ENCODE measurements at places on chromosomes 16 and 17.

GRCh38 chr17:15453782-15454181 lies 13.6 kb downstream of the CDRT4 start:
- no peak for DNase-seq

GRCh38 chr17:12911239-12911638 lies 106.6 kb downstream of the ELAC2 start:
- DNase-seq, result no peak

DNA sequence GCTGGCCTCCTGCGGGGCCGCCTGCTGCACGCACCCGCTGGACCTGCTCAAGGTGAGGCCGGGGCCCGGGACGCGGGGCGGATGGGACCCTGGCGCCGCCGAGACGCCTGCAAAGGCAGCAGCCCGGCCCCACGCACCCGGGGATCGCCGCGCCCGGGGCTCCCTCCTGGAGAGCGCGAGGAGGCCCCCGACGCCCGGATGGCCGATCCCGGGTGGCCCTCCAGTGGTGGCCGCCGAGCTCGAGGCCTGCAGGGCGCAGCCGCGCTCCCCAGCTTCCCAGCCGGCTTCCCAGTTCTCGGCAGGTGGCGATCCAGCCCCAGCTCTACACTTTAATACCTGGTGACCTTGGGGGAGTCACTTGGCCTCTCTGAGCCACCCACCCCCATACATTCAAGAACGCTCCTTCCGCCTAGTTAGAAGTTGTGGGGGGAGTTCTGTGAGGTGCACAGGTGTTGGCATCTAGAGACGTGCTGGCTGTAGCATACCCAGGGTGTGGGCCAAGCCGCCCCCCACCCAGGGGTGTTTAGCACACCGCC lies 452 bp downstream of the SLC25A10 start:
- no peak for DNase-seq

DNA sequence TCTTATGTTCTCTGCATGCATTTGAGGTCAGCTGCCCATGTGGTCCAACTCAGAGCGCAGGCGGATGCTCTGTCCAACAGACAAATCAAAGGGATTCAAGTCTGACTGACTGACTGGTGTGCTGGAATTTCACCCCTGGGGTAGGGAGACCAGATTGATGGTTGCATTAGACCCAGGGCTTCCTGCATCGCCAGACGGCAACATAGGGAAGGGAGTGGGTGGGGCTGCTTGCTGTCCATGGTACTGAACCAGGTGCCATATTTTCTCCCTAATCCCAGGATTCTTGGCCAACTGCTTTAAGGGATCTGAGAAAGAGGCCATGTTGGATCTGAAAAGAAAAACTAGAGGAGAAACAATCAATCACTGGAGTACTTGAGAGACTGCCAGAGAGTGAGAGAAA lies 332.0 kb downstream of the XYLT1 start:
- DNase-seq, result no peak

DNA sequence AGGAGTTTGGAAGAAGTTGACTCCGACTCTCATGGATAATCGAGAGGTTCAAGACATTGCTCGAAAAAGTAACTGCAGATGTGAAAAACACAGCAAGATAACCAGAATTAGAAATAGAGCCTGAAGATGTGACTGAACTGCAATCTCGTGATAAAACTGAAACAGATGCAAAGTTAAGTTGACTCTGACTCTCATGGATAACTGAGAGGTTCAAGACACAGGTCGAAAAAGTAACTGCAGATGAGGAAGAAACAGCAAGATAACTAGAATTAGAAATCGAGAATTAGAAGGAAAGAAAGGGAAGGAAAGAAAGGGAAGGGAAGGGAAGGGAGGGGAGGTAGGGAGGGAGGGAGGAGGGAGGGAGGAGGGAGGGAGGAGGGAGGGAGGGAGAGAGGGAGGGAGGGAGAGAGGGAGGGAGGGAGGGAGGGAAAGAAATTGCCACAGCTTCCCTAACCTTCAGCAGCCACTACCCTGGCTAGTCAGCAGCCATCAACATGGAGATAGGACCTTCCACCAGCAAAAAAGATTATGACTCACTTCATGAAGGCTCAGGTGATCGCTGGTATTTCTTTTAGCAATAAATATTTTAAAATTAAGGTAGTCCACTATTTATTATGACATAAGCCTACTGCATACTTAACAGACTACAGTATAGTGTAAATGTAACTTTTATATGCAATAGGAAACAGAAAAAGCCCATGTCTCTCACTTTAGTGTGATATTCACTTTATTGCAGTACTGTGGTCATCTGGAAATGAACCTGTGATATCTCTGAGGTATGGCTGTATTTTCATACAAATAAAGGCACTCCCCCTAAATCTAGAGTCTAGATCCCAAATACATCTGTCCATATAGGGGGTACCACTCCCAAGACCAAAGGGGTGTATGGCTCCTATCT lies 68.3 kb downstream of the KANSL1 start:
- no peak for DNase-seq

DNA sequence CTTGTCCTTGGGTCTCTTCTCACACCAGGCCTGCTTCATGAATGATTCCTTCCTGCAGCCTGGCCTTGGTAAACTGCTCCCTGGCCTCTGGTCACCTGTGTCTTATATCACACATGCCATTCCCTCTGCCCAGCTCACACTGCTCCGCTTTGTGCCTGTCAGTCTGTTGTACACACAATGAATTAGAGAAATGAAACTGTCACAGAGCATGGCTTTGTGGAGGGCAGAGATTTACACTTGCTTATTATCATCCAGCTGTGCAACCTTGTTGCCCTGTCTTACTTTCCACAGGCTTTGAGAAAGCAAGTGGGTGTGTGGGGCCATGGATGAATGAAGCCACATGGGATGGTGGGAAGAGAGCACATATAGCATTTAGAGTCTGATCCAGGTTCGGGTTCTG lies 22.4 kb downstream of the ALDH3A2 start:
- DNase-seq, result no peak

DNA sequence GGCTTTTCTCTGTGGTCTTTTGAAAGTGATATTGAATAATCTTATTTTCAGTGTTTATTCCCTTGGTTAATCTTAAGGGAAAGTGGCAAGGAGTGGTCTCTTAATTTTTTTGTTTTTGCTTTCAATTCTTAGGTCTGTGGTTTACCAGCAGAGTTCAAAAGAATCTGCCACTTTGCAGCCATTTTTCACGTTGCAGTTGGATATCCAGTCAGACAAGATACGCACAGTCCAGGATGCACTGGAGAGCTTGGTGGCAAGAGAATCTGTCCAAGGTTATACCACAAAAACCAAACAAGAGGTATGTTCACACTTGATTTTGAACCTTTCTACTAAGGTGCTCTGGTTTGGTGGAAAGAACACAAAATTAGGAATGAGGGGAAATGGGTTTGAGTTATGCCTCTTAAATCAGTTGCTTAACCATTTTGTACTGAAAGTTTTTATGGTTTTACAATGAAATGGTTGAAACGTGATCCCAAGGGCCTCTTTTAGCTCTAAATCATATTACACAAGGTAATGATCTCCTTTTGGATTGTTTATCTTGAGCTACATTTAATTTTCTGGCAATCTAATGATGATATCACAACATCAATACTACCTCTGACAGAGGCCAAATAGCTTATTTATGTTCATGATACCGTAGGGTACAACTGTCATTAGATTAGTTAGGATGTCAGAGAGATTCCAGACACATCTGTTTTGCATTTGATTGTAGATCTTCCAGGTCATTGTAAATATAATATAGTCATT lies 51.6 kb upstream of the CRISPLD2 start:
- DNase-seq, result no peak

GRCh38 chr17:2974347-2974746 lies 89.1 kb downstream of the OR1D5 start:
- DNase-seq, result no peak

DNA sequence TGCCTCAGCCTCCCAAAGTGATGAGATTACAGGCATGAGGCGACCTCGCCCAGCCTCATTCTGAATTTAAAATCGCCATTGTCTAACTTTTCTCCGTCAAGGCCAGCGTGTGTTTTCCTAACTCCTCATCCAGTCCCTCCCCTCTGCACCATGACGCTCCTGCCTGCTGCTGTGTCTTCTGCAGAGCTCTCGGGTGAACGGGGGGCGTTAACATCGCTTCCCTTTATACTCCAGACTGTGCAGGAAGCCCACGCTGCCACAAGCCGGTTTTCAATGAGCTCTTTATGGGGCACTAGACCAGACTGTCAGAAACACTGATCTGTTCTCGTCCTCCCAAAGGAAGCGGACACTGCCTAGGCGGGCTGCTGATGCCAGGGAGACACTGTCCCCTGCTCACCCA lies 13.2 kb downstream of the AANAT start:
- no peak for DNase-seq

- DNase-seq, result no peak
Measured at GRCh38 chr17:3740611-3741073, 16.9 kb downstream of the HASPIN start.

- DNase-seq, result no peak
Measured at GRCh38 chr16:51154271-51155171, 3.5 kb upstream of the SALL1 start.

- no peak for DNase-seq
Measured at GRCh38 chr16:54286366-54287130, at the start of gene IRX3. Gene IRX3, minus strand, starts transcription at chr16:54286787. Its CDS starts 737 bp downstream, at chr16:54286050.

Data from stimulated activated CD4-positive, alpha-beta T cell treated with anti-CD3 and anti-CD28 coated beads, Interleukin-12 subunit alpha, Interleukin-12 subunit beta, amount 100 ng/mL, for 24 hours (primary cell).